ENCODE measurements at places on chromosomes 3 and 15.

DNA sequence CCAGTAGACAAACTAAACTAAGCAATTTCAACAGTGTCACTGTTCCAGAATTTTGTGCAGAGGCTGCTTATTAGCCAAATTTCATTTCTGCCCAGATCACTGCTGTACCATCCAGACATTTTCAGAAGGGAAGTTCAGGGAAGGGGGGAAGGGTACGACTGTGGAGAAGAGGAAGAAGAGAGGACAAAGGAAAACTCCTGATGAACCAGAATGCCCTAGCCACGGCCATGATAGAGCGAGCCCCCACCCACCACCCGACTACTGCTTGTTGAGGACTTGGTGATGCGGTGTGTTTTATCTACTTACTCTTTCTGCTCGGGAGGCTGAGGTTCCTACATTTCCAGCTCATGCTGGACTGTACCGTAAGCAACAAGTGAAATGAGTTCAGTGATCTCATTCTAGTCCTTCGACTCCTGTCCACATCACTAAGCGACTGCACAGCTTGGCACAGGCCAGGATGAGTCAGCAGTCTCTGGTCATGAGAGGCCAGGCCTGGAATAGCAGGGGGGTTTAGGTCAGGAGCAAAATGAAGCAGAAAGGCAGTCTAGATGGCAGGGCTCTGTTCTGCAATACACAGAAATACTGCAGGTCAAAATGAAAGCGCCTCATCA lies 330.8 kb downstream of the TIGIT start:
- DNase-seq, result peak; percentile 57

- no peak for DNase-seq
These were observed 895 bp upstream of the ARHGAP31 start for GRCh38 chr3:119293105-119293870.

DNA sequence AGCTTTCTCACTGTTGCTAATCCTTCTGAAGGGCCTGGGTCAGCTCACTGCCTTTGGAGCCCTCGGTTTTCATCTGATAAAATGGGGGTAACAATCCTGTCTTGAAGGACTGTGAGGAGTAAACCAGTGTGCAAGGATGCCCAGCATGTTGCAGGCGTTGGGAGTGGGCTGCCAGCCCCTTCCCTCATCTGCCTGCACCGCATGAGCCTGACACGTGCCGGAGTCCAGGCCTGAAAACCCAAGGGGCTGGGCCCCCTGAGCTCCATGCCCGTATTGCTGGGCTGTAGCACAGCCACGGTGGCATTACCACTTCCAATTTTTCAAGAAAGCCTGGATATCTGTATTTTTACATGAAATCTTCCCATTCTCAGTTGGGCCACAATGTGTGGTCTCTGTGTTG lies 98.1 kb downstream of the DNAJB8 start:
- DNase-seq, result no peak

DNA sequence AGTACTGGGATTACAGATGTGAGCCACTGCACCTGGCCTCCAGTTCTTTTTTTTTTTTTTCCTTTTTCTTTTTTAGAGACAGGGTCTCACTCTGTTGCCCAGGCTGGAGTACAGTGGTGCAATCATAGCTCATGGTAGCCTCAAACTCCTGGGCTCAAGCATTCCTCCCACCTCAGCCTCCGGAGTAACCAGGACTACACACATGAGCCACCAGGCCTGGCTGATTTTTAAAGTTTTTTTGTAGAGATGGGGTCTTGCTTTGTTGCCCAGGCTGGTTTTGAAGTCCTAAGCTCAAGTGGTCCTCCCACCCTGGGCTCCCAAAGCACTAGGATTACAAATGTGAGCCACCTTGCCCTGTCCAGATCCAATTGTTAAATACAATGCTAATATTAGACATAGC lies 13.6 kb upstream of the ULK3 start:
- DNase-seq, result no peak

DNA sequence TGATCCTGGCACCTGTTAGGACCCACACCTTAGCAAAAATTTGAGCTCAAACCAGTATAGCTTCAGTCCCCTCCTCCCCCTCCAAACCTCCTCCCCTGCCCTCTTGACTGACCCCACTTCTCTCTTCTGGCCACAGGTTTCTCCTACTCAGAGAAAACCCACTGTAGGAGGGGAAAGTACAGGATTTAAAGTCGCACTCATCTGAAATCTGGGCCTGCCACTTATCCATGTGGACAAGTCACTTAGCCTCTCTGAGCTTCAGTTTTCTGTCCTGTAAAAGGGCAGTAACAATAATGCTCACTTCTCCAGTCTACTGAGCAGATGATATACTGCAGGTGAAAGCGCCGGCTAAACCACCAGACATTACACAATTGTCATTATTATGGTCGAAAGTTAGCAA lies 142.7 kb downstream of the MEGF11 start:
- DNase-seq, result no peak

DNA sequence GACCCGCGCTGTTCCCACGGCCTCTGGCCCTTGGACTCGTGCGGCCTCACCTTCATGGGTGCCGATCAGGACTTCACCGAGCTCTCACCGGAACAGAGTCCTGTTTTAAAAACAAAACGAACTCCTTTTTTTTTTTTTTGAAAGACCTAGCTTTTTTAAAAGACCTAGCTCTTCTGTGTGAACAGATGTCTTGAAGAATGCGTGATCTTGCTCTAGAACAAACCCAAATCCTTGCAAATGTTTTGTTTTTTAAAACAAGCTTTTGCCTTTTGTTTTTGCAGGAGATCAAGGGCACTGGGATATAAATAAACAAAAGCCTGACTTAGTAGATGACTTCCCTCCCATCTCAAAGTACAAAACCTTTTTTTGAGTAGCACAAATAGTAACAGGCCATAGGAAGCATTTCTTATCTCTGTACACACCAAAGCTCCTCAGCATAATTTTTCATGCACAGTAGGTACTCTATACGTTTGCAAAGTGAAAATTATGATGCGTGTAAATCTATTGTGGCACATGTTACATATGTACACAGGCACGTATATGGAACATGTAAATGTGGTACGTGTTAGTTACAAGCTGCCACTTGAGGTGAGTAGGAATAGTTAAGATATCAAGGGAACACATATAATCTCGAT lies 1.1 kb upstream of the MSL2 start:
- no peak for DNase-seq

DNA sequence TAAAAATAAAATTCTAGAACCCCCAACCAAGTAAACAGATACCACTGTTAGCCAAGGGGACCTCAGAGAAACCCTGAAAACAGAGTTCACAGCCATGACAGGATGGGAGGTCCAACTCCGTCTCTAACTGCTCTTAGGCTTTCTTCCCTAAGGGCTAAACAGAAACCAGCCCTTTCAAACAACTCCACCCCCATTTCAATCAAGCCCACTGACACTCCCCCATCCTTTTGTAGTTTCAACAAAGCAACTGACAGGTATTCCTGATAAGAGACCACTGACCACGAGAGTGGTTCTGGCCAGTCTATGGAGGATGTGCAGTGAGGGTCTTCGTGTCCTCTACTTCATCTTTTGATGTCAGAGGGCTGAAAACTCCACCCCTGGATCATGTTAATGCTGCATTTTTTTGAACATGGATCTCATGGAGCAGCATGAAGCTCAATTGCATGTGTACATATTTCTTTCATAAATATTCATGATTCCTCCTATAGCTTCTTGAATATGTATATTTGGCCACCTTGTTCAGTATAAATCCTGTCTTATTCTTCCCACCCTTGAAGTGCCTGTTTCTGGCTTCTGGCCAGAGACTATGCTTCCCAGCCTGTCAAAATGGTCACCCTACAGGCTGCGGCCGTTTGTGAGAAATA lies 222.6 kb downstream of the OSBPL10 start:
- no peak for DNase-seq

DNA sequence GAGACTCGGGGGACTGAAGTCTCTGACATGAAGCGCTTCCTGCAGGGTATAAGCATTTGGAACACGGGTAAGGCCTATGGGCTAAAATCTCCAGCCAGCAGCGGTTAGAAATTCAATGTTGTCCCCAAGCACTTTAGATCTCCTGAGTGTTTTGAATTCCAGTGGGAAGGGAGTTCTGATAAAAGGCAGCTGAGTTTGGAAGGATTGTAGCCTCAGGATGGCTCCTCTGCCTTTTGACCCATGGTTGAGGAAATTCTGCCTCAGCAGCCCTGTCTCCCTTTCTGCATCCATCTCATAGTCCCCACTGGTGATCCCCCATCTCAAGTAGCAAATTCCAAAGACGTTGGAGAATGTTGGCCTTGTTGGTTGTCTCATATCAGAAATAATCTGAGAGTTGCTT lies 24.2 kb upstream of the HACD2 start:
- no peak for DNase-seq

DNA sequence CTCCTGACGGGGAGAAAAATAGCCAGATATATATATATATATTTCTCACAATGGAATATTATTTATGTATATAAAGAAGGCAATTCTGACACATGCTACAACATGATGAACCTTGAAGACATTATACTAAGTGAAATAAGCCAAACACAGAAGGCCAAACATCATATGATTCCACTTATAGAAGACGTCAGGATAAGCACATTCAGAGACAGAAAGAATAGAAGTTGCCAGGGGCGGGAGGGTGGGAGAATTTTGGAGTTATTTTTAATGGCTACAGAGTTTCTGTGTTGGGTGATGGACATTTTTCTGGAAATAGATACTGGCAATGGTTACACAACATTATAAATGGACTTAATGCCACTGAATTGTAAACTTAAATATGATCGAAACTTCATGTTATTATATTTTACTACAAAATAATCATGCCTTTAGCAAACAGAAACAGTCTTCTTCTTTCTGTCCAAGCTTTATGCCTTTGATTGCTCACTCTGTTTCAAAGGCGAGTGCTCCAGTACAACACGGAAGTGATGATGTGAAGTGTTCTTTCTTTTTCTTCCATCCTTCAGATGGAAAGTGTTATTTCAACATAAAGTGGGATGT lies 514.0 kb downstream of the OCA2 start:
- no peak for DNase-seq

- DNase-seq, result no peak
These were observed 14.5 kb downstream of the LAMP3 start for GRCh38 chr3:183148056-183148455.

- no peak for DNase-seq
These were observed 87.8 kb upstream of the UBE2E2 start for GRCh38 chr3:23115171-23115877.

- DNase-seq, result no peak
These were observed 84.6 kb downstream of the ANO10 start for GRCh38 chr3:43537225-43537624.

DNA sequence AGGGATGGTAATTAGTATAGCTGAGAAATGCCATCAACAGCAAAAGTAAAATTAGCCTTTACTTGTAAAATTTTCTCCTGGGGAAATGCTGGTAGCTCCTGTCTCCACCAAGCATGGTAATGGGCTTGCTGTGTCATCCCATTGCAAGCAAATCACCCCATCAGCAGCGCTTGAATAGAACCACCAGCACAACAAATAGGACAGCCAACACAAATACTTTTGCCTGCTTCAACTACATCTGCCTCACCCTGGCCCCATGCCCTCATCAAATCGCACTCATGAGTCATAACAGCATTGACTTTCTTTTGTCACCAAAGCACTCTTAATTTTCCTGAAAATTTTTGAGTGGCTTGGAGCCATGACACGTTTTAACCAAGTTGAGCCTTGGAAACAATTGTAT lies 52.6 kb downstream of the ERC2 start:
- no peak for DNase-seq

DNA sequence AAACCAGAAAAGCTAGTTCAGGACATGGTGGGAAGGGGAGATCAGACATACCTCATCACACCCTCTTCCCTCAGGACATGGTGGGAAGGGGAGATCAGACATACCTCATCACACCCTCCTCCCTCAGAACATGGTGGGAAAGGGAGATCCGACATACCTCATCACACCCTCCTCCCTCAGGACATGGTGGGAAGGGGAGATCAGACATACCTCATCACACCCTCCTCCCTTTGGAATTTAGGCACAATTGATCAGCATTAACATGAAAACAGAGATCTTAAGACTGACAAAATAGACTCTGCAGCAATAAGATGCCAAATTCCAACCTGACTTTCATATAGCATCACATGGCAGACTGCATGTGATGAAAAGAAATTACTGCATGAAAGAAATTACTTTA lies 412.7 kb upstream of the ZNF717 start:
- DNase-seq, result no peak

GRCh38 chr3:23198801-23199200 lies 4.3 kb upstream of the UBE2E2 start:
- no peak for DNase-seq

GRCh38 chr3:114745322-114746240 lies 401.5 kb downstream of the ZBTB20 start:
- DNase-seq, result peak; percentile 47

- no peak for DNase-seq
These were observed 18.2 kb downstream of the PLOD2 start for GRCh38 chr3:146142757-146143156.

- DNase-seq, result peak; percentile 58
These were observed at the start of gene CPEB1 for GRCh38 chr15:82647045-82647834. TSS of gene CPEB1 (minus strand) at chr15:82647363. CDS start at chr15:82628459, 18,904 bp downstream.

DNA sequence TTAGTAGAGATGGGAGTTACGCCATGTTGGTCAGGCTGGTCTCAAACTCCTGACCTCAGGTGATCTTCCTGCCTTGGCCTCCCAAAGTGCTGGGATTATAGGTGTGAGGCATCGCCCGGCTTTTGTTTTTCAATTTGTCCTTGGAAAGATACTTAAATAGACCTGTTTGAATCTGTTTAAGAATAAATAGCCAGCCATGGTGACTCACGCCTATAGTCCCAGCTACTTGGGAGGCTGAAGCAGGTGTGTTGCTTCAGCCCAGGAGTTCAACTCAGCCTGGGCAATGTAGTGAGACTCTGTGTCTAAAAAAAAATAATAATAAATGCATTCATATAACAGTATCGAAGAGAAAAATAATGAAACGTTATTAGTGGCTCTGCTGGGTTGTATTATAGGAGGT lies 17.3 kb downstream of the SNAPC5 start:
- DNase-seq, result no peak

DNA sequence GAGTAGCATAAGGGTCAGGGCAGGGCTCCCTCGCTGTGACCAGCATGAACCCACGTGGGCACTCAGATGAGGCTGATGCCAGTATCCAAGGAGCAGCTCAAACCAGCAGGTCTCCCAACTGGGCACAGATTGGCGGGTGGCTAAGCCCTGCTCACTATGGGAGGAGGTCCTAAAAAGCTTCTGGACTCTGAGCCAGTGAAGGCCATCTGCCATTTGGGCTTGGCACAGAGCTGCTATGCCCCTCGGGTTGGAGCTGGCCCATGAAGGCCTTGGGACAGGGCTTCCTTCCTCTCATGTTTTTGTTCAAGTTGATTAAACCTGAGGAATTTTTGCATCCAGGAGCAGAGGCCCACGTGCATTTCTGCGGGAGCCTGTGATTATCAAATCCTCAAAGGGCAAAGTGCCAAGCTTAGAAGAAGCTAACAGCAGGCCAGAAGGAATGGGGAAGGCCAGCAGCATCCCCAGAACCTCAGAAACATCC lies 4.3 kb upstream of the STRA6 start:
- DNase-seq, result no peak

GRCh38 chr3:185594073-185594472 lies 8.0 kb downstream of the SENP2 start:
- no peak for DNase-seq

GRCh38 chr15:78075490-78076230 lies 1.9 kb downstream of the TBC1D2B start:
- peak; percentile 63 for DNase-seq

Measured in Peyer's patch (tissue), 4 donors.